Hematopoietic multipotent progenitor cell treated with erythropoietin and hydrocortisone succinate and interleukin-3 and kit ligand, for 17 days (in vitro differentiated cells): ENCODE measurements at places on chromosomes 3 and 15.

- no peak for DNase-seq
Observed at GRCh38 chr15:99571299-99571698, 5.5 kb downstream of the MEF2A start.

DNA sequence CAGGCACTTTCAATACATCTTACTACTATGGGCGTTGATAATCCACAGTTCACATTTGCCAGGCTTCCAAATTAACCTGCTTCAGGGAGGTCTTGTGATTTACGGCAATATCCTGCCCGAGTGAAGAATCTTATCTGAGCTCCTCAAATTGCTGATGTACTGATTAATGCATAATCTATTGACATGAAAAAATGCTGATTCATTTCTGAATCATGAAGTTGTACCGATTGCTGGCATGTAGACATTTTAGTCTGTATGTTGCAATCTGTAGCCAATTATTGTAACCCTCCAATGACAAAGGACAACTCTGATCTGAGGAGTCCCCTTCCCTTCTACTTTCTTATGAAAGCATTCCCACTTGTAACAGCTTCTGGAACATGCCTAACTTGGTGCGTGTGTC is 97.2 kb downstream of the SEC22A start:
- DNase-seq: no peak

DNA sequence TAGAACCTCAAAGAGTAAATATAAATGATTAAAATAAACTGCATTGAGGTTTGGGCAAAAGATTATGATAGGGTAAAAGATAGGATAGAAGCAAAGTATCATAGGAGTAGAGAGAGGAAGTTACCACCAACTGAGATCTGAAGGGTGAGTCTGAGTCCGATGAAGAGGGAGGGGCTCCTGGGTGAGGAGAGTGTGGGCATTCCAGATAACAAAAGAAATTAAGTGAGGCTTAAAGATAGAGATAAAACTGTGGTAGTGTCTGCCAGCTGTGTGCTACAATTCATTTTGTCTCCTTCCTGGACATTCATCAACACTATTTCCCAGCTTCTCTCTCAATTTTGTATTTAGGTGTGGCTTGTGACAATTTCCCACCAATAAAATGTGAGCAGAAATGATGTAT is 343.0 kb upstream of the PLSCR5 start:
- DNase-seq: no peak

- no peak for DNase-seq
Observed at GRCh38 chr3:62183969-62184368, 189.4 kb downstream of the FEZF2 start.

GRCh38 chr3:146125951-146126350 is 35.0 kb downstream of the PLOD2 start:
- DNase-seq: no peak

DNA sequence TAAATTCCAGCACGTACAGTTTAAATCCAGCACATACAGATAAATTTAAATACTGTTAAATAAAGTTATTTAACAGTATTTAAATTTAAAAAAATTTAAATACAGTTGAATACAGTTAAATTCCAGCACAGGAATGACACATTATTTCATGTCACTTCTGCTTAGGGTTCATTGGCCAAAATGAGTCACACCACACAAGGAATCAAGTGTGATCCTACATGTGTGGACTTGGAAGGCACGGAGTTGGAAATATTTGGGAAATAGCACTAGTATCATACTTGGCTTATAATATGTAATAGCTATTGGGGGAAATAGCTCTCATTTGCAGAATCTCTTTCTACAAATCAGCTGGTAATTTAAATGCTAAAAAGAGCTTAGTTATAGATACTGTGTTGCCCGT is 10.6 kb downstream of the RAB7A start:
- DNase-seq: no peak
